ENCODE measurements at places on chromosomes 5 and 9.
A peak's percentile ranks its signal among the peaks of the same experiment; 100 is the strongest.

GRCh38 chr5:151253605-151253950 is 593 bp downstream of the GM2A start:
- no peak for DNase-seq

- DNase-seq, result no peak
Observed at GRCh38 chr9:136823136-136824046, 15.6 kb downstream of the RABL6 start.

- no peak for DNase-seq
Observed at GRCh38 chr5:174339130-174339529, 293.6 kb downstream of the NSG2 start.

DNA sequence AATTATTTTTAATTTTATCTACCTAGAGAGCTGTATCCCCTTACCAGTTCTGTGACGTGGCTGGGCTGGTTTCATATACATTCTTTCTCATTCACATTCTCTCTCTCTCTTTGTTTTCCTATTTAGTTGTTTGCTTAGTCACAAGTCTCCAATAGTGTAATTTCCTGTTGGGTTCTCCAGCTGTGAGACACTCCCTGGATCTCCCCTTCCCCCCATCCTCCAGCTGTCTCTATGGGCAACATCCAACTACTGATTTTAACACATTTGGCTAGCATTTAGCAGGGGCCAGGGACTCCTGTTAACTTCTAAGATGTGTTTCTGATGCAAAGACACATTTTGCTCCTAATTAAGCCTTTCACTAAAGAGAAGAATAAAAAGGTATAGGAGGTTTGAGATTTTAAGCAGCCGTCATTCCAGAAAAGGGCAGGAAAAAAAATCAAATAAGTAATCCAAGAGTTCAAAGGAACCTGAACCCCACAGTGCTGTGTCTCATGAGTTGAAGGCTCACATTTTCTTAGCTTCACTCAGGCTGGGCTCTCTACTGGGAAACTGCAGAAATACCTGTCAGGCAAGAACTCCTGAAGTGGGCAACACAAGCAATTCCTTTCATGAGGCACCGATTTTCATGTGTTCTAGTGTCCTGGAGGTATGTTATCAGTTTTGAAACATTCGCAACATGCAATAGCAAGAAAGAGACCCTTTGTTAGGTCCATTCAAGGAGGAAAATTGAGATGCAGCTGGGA is 198.7 kb upstream of the C9orf72 start:
- no peak for DNase-seq

- no peak for DNase-seq
Observed at GRCh38 chr9:128540634-128541360, 11.6 kb upstream of the SPTAN1 start.

- DNase-seq, result no peak
Observed at GRCh38 chr5:41817625-41818301, 52.5 kb downstream of the OXCT1 start.

DNA sequence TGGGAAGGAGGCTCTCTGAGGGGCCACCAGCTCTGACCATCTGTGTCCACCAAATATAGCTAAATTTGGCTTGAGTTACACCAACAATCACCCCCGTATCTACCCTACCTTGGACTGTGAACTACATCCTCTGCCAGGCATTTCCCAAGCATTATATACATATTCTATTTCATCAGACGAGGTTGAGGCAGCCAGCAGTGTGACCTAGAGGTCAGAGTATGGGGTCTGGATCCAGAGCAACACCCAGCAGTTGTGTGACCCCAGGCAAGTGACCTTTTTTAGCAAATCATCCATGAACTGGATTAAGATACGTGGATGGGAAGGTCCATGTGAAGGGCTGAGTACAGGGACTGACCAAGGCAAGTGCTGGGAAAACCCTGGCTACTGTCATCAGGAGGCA is 180.6 kb downstream of the HSPA4 start:
- DNase-seq, result no peak

DNA sequence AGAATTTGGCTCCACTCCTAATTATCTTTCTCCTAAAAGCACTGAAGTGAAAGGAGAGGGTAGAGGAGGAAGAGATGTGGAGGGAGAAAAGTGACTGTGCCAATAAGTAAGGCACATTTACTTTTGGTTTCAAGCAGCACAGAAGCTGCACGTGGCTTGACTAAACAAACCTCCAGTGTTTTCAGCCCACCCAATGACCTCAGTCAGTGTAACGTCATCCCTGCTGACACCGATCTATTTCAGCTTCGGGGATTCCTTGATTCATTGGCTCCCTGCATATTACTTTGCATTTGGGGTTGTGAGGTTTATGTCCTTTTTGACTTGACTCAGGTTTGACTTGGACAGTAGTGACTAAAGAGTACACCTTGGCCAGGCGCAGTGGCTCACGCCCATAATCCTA is 35.6 kb upstream of the NIM1K start:
- peak; percentile 14 for DNase-seq

GRCh38 chr9:114731701-114732100 is 49.7 kb upstream of the TEX48 start:
- DNase-seq, result no peak

- DNase-seq, result peak; percentile 53
Observed at GRCh38 chr5:160269017-160269416, 39.7 kb downstream of the FABP6 start.

DNA sequence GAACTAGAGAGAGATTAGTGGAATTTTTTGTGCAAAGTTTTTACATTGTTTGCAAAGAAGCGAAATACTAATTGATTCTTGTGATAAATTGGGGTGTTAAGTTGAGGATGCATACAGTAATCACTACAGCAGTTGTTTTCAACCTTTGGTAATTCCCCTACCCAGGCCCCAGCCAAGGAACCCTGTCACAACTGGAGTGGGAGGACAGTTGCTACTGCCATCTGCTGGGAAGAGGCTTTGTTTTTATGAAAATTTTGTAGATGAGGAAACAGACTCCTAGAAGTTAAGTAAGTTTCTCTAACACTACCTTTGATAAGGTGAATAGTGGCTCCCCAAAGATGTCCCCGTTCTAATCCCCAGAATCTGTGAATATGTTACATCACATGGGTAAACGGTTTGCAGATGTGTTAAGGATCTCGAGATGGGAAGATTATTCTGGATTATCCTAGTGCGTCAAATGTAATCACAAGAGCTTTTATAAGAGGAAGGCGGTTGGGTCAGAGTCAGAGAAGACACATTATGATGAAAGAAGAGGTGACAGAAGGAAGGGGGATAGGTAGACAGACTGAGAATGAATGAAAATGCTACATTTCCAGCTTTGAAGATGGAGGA is 34.0 kb upstream of the PPP1R2B start:
- DNase-seq, result no peak

GRCh38 chr5:122030251-122030650 is 47.8 kb downstream of the LOX start:
- no peak for DNase-seq

- no peak for DNase-seq
Observed at GRCh38 chr5:180439911-180440769, 54.0 kb upstream of the CNOT6 start.

- no peak for DNase-seq
Observed at GRCh38 chr9:86097510-86098224, 1.7 kb downstream of the GOLM1 start.

- no peak for DNase-seq
Observed at GRCh38 chr5:179288101-179288808, 57.0 kb downstream of the ADAMTS2 start.

DNA sequence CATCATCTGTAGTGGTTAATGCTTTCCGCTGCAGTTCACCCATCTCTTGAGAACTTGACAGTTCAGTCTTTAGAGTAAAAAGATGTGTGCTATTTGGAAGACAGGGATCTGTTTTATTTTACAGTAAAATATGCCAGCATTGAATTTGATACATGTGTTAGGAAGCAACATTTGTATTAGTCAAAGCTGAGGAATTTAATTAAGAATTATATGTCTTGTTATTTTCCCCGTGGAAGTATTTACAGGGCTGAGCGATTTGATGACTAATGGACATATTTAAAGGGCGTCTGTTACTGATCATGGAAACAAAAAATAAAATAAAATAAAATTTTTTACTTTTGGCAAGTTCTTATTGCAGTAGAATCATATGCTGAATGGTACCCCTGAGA is 101.3 kb downstream of the PAM start:
- no peak for DNase-seq

- DNase-seq, result peak; percentile 45
Observed at GRCh38 chr5:137887831-137888230, 1.4 kb upstream of the PKD2L2 start.

DNA sequence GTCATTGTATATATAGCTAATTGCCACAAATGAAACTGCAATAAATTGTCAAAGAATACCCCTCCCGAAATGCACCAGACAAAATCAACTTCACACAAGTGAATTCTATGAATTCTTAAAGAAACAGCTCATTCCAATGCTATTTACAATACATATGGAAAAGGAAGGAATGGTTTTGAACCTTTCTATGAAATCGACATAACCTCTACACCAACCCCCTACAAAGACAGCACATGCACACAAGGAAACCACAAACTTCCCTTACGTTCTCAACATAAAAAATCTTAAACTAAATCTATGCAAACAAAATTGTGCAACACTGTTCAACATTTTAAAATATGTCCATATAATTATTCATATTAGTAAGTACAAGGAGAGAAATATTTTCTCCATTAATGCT is 39.2 kb downstream of the MARCHF11 start:
- DNase-seq, result no peak

- DNase-seq, result no peak
Observed at GRCh38 chr9:130260816-130261765, 4.5 kb upstream of the HMCN2 start.

DNA sequence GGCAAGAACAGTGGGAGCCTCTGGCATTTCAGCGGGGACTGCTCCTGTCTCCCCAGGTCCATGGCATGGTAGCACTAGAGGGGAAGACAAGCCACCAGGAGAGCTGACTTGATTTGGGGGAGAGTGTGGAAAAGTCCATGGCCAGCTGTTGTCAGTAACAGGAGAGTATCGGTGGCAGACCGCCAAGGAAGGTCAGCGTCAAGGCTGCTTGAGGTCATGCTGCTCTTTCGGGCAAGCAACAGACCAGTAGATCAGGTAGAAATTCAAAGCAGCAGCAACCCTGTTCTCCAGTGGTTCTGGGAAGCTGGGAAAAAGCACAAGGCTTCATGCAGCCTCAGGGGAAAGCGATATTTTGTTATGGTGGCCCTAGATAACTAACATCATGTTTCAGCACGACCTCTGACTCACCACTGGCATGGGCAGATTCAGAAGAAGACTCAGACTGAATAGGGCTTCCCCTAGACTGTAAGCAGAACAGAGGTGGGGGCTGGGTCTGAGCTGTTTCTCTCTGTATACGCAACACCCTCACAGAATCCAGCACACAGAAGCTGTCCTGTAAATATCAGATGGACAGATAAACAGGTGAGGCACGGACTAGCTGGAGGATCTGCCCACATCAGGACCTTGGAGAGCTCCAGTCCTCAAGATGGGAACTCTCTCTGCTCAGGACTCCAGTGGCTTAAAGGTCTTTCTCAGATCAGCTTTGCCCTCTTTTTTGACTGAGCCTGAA is 35.2 kb upstream of the PLEKHG4B start:
- DNase-seq, result no peak

DNA sequence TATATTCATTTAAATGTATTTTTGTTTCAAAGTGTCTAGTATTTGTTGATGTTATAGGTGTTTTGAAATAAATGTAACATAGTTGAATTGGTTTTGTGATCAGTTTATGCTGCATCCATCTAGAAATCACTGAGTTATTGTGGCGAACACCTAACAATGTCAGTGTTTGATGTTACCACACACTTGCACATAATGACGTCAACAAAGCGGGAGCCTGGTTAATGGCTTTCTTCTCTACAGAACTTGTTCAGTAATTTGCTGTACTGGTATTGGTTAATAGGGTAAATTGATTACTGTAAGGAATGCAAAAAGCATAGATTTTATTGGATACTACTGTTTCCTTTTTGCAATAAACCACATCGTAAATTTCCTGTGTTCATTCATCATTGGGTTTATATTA is 133.0 kb downstream of the ATG10 start:
- DNase-seq, result no peak

GRCh38 chr9:136578915-136579649 is 33.2 kb upstream of the NOTCH1 start:
- DNase-seq, result no peak

DNA sequence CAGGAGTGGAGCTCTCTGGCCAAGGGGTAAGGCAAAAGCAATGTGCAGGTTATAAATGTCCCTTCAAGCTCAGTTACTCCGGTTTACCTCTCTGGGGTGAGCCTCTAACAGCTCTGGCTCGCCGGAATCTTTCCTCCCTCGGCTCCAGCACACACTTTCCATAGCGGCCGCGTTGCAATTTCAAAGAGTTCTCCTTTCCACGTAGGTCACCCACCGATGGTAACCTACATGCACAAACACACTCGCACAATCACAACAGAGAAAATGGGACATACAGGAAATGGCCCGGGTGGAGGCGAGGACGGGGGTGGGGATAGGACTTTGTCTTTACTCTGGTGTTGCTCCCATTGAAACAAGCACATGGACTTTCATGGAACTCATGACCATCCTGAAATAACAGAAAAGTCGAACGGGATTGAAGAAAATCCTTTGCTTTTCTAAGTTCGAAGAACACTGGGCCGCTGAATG is 1.2 kb downstream of the LHFPL2 start:
- no peak for DNase-seq

DNA sequence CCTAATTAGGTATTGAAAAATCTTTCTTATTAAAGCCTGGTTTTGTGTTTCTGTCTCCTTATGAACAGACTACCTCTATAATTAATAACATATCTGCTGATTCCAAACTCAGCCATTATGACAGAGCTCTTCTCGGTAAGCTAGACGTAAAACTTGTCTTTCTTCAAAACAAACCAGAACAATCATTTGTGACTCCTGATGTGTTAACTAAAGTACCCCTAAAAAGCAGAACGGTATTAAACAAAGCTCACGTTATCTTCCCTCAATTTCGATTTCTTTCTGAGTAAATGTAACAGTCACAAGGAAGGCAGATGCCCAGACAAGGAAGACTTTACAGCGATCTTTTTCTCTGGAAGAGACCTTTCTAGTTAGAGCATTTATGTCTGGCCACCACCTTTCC is 1.8 kb downstream of the SEMA5A start:
- DNase-seq, result peak; percentile 80

- no peak for DNase-seq
Observed at GRCh38 chr5:144712090-144712489, 541.4 kb downstream of the KCTD16 start.

GRCh38 chr5:5105531-5105930 is 34.6 kb upstream of the ADAMTS16 start:
- DNase-seq, result no peak

DNA sequence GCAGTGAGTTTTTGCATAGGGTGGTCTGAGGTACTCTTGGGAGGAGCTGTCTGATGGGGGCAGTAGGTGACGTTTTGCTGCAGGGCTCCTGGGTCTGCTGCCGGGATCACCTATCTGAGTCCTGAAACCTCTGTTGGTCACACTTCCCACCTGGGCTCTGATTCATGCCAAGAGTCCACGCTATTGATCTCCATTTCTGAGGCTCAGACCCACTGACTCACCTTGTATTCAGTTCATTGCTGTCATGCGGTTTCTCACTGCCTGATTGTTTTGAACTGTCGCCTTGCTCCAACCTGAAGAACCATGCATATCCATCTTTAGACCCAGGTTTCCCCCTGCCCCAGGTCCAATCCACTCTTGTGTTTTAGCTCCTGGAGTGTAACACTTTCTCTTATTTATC is 101.3 kb downstream of the NPR3 start:
- DNase-seq, result no peak
